NCI-H510A (cell line): ENCODE measurements at places on chromosomes 4 and X.

- no peak for DNase-seq
Measured at GRCh38 chrX:135740681-135741149, 27.3 kb downstream of the CT45A1 start.

- peak; percentile 35 for DNase-seq
Measured at GRCh38 chr4:87974856-87975462, 555 bp upstream of the SPP1 start.

DNA sequence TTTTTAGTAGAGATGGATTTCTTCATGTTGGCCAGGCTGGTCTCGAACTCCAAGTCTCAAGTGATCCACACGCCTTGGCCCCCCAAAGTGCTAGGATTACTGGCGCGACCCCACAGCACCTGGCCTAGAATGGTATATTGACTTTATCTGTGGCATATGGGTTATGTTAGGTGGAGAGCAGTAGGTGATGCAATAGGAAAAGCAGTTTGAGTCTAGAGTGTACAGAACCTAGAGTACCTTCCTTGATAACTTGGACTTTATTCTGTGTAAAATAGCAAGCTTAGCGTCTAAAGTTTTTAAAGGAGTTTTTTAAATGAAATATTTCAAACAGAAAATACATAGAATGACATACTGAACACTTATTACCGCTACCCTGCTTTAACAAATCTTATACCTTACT lies 312.0 kb upstream of the ZCCHC13 start:
- no peak for DNase-seq

DNA sequence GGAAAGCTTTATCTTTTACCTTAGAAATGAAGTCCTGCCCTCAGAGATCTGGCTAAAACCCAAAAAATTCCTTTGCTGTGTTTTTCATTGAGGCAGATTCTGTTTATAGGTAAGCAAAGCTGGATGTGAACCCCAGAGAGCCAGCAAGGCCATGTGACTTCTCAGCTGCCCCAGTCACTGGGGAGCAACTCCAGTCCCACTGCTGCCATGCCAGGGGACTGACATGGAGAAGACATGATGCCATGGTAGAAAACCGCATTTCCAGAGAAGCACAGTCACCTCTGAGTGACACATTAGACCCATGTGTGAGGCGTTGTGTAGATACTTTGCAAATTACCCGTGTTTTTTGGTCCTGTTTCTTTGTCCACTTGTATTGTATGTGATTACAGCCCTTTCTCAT lies 45.4 kb downstream of the PTTG2 start:
- DNase-seq, result no peak
